ENCODE measurements at places on chromosomes 5 and 9.
A peak's percentile ranks its signal among the peaks of the same experiment; 100 is the strongest.

DNA sequence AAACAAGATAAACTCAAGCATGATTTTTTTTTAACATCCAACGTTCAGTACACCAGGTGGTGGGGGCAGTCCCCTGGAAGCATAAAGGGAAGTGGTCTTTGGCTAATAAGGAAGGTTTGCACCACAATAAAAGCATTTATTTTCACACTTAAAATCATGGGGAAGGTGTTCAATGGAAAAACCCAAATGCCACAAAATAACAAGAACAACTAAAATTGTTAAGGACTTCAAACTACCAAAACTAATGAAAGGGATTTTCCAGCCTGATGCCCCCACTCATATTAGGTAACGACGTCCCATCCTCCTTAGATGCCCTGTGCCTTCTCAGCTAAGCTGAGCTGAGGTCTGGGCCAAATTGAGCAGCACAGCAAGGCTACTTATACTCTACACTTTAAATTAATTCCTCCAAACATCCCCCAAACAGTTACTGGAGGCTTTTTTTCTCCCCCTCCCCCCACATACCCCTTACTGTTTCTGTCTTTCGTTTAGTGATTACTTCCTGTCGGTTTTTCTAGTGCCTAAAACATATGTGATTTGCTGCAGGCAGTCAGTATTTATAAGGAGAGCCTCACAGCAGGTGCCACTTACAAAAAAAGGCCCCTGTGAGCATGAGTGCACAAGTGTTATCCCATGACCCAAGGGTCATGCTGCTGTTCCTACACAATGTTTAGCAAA lies 259.7 kb upstream of the ZNF608 start:
- DNase-seq, result no peak

DNA sequence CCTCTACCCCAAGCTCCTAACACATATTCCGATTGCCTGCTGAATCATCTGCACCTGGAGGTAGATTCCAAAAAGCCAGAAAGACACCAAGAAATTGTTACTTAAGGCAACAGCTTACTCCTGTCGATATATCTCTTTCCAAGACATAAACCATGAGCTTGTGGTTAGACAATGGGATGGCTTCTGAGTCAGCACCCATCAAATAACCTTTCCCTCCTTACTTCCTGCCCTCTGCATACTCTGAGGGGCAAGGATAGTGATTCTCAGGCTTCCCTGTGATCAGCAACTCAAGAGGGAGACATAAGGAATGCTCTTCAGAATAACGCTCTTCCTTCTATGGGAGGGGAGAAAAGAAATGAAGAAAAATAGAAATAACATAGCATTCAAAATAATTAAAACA lies 70.9 kb downstream of the TMEM215 start:
- DNase-seq, result no peak

DNA sequence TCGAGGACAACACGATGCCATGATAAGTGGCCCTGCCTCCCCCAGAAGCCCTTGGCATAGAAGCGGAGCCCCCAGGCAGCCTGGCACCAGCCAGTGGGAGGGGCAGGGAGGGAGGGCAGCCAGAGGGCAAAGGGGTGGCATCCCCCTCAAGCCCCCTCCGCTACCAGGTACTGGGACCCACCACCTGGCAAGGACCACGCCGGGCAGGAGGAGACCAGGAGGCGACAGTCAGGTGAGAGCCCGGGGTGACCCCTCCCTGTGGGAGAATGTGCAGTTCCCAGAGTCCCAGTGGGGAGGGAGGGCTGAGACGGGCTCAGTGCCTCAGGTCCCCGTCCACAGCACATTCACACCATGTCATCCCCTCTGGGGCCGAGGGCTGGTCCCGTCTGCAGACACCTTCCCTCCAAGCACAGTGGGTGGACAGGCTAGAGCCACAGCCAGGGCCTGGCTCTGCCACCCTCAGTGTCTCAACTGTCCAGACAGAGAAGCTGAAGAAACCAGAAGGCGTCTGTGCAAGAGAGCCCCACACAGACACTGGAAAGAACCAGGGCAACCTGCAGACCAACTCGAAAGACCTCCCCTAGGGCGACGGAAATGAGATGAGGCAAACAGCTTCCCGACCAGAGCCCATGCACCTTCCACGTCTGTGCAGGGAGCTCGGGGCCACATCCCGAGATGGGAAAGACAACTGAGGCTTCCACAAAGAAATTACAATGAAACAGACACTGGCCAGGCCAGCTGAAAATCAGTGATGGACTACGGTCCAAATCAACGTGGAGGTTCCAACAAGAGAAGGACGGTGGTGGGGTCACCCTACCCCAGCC lies 11.1 kb downstream of the BRD3 start:
- no peak for DNase-seq

- DNase-seq, result no peak
Measured at GRCh38 chr5:110064603-110065268, 375.0 kb downstream of the MAN2A1 start.

- no peak for DNase-seq
Measured at GRCh38 chr5:149211566-149211965, 60.1 kb upstream of the AFAP1L1 start.

- DNase-seq, result no peak
Measured at GRCh38 chr9:23611869-23612268, 214.2 kb downstream of the ELAVL2 start.

GRCh38 chr5:61599370-61600122 lies 267.5 kb downstream of the ZSWIM6 start:
- DNase-seq, result peak; percentile 36

DNA sequence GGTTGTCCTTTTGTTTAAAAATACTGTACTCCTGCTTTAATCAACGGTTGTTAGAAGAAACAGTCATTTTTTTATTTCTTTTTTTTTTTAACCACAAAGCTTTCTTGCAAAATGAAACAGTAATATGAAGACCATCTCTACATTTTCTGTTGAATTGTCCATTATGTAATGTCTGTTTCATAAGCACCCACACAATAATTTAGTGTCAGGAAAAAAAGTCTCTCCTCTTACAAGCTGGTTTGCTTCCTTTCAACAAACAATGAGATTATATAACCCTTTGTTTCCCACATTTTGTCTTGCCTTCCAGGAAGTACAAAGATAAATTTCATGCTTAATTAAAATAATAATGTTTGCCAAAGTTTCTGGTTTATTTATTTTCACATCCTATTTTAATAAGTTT lies 16.7 kb downstream of the CTNNAL1 start:
- DNase-seq, result no peak

Data from SW 1271 (cell line).